ENCODE measurements at places on chromosomes 6 and 20. TPM values are rescaled to one million over a fixed set of nuclear protein-coding genes. Genes with fewer than 3 reads are reported as not detected.

DNA sequence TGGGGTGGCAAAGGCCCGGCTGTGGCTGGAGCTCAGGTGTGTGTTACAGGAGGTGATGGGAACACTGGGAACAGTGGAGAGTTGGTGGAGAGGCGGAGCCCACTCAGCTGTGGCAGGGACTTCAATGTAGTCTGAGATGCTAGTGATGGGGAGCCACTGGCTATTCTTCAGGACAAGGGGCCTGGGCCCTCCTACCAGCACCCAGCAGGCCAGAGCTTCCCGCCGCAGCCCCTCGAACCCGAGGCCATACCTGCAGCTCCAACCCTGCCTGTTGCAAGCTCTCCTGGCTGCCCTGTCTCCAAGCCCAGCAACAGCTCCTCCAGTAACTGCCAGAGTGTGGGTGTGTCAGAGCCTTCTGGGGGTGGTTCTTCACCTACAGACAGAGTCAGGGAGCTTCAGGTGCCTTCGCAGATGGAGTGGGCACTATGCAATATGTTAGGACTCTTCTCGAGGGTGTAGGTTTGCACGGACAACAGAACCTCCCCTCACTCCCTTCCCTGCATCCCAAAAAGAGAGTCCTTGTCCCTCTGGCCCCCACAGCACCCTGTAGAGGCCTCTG, 146.2 kb upstream of the MLN start:
- no peak overlapping the region for H3K27ac ChIP-seq
- DNase-seq = no peak
- H3K4me1 ChIP-seq = peaks cover 21% of the 10 kb centered on the region

DNA sequence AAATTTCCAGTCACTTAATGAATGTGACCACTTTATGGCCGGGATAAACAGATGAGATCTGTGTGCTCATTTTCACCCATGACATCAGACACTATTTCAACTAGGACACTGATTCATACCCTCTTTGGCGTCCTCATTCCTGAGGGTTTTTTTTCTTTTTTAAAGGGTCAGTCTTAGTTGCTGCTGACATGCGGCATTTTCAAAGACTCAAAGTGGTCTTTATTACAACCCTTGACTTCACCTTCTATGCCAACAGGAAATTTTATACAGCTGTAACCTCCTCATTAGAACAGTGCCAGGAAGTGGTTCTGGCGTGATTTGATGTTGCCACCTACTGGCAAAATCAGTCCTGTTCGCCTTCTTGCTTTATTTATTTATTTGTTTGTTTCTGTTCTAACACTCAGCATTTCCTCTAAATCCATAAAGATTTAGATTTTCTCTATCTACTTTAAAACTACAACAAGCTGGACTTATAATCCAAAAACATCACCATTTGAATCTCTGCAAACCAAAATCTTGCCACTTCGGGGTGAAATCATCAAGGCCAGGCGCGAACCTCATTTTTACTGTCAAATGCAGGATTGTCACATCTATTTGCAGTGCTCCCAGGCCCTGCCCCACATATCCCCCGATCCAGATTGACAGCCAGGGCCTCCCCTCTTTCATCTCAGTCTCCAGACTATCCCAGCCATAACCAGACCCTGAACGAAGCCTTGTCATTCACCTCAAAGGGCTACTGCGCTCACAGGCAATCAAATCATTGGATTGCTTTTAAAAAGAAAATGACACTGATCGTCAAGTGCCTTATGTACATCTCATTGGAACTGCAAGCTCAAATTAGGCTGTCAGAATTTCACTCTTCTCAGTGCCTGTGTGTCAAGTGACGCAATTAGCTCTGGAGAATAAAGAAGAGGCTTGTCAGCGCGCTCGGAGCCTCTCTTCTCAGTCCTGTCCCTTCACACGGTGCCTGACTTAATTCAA, 77.5 kb downstream of the C6orf118 start:
- peaks cover 9% of the 10 kb centered on the region for H3K4me1 ChIP-seq
- H3K36me3 ChIP-seq = no peaks in the 10 kb centered on the region
- H3K4me3 ChIP-seq = no peak overlapping the region
- H3K27ac ChIP-seq = no peak overlapping the region

DNA sequence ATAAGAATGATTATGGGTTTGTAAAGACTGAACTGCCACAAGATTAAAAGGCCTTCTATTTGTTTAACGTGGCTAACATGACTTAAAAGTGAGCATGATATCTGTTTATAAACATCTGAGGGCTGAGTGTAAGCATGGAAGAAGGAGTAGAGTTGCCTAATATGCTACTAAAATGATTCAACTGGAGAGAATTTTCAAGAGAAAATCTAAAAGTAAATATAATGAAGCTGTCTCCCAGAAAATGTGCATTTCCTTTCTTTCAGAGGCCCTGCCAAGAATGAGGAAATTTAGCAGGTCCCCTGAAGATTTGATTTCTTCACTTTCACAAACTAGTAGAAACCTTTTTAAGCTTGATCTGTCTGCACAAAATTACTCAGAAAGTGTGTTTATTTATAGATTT, 4.2 kb upstream of the EYA4 start:
- peaks cover 11% of the 10 kb centered on the region for H3K4me1 ChIP-seq
- H3K27ac ChIP-seq = no peak overlapping the region
- no peaks in the 10 kb centered on the region for H3K36me3 ChIP-seq
- peaks cover 35% of the 10 kb centered on the region for H3K27me3 ChIP-seq
- no peak for DNase-seq

The CRIP3 gene
- total RNA-seq = 1.1 TPM

DNA sequence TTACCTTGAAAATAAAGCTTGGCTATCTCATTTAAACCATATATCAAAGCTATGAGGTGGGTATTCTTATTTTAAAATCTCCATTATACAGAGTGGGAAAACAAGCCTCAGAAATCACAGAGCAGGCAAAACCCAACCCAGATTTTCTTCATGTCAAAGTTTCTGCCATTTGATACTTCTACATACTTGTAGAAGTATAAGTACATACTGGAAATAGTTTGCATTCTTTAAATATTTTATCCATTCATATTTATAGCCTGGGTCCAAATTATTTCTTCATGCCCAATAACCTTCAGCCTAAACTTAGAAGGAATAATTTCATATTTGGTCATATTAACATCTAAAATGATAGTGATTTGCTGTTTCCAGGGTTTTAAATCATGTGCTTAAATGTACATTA, 61.8 kb downstream of the MLIP start:
- H3K36me3 ChIP-seq = no peaks in the 10 kb centered on the region
- no peak overlapping the region for H3K4me3 ChIP-seq
- H3K4me1 ChIP-seq = no peaks in the 10 kb centered on the region
- H3K27ac ChIP-seq = no peak overlapping the region
- H3K27me3 ChIP-seq = no peaks in the 10 kb centered on the region

GRCh38 chr6:31712296-31712695, 2.9 kb upstream of the LY6G6D start:
- H3K36me3 ChIP-seq = no peaks in the 10 kb centered on the region
- H3K4me1 ChIP-seq = peaks cover 28% of the 10 kb centered on the region
- H3K27me3 ChIP-seq = no peaks in the 10 kb centered on the region
- DNase-seq = no peak
- no peak overlapping the region for H3K4me3 ChIP-seq

The CAP2 gene
- 9.3 TPM for total RNA-seq

DNA sequence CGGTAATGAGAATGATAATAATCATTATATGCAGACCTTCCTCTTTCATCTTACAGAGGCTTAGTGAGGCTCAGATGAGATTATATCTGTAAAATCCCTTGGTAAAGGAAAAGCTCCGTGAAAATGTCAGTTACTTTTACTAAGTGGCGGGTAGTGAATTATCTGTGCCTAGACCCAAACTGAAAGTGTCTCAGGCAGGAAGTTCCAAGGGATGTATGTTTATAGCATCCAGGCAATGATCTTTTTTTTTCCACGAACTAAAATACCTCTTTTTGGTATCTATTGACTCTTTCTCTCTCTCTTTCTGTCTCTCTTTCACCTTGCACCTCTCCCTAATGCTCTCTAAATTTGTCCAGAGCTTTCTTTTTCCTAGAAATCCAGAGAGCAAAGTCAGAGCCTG, 5.0 kb downstream of the TCF21 start:
- DNase-seq = no peak
- H3K27me3 ChIP-seq = peaks cover 99% of the 10 kb centered on the region
- H3K4me3 ChIP-seq = no peak overlapping the region
- no peak overlapping the region for H3K27ac ChIP-seq

GRCh38 chr6:156729248-156729647, 47.9 kb upstream of the ARID1B start:
- H3K27ac ChIP-seq = no peak overlapping the region
- H3K36me3 ChIP-seq = no peaks in the 10 kb centered on the region

The GHRH gene
- total RNA-seq = 3.9 TPM

The ARMC2 gene
- 6.7 TPM for total RNA-seq

GRCh38 chr6:107620732-107621131, 130.8 kb downstream of the SOBP start:
- no peak for DNase-seq
- H3K4me3 ChIP-seq = no peak overlapping the region
- peaks cover 33% of the 10 kb centered on the region for H3K4me1 ChIP-seq

- no peak overlapping the region for H3K4me3 ChIP-seq
- peaks cover 1% of the 10 kb centered on the region for H3K27me3 ChIP-seq
- H3K4me1 ChIP-seq = no peaks in the 10 kb centered on the region
Measured at GRCh38 chr6:52016915-52017748, 70.3 kb downstream of the PKHD1 start.

The SIGLEC1 gene
- total RNA-seq = not detected

- H3K36me3 ChIP-seq = peaks cover 38% of the 10 kb centered on the region
- DNase-seq = no peak
- no peaks in the 10 kb centered on the region for H3K27me3 ChIP-seq
- peaks cover 20% of the 10 kb centered on the region for H3K4me1 ChIP-seq
- H3K27ac ChIP-seq = no peak overlapping the region
- no peak overlapping the region for H3K4me3 ChIP-seq
Measured at GRCh38 chr6:108570517-108570916, 9.8 kb downstream of the FOXO3 start.

- H3K4me1 ChIP-seq = peaks cover 44% of the 10 kb centered on the region
- H3K27me3 ChIP-seq = no peaks in the 10 kb centered on the region
- no peak overlapping the region for H3K4me3 ChIP-seq
- DNase-seq = no peak
- no peak overlapping the region for H3K27ac ChIP-seq
- H3K36me3 ChIP-seq = peaks cover 5% of the 10 kb centered on the region
Measured at GRCh38 chr6:156919370-156919769, 142.2 kb downstream of the ARID1B start.

- no peaks in the 10 kb centered on the region for H3K27me3 ChIP-seq
- no peak overlapping the region for H3K27ac ChIP-seq
- H3K4me3 ChIP-seq = no peak overlapping the region
- no peak for DNase-seq
Measured at GRCh38 chr6:152404936-152405595, 232.1 kb downstream of the SYNE1 start.

The ZSCAN16 gene
- total RNA-seq = 12.1 TPM

GRCh38 chr20:4038047-4038459, 22.7 kb upstream of the RNF24 start:
- no peak for DNase-seq
- H3K4me3 ChIP-seq = no peak overlapping the region
- no peaks in the 10 kb centered on the region for H3K36me3 ChIP-seq
- peaks cover 11% of the 10 kb centered on the region for H3K27me3 ChIP-seq

The ULBP1 gene
- total RNA-seq = 8.2 TPM

The BPIFB4 gene
- not detected for total RNA-seq

DNA sequence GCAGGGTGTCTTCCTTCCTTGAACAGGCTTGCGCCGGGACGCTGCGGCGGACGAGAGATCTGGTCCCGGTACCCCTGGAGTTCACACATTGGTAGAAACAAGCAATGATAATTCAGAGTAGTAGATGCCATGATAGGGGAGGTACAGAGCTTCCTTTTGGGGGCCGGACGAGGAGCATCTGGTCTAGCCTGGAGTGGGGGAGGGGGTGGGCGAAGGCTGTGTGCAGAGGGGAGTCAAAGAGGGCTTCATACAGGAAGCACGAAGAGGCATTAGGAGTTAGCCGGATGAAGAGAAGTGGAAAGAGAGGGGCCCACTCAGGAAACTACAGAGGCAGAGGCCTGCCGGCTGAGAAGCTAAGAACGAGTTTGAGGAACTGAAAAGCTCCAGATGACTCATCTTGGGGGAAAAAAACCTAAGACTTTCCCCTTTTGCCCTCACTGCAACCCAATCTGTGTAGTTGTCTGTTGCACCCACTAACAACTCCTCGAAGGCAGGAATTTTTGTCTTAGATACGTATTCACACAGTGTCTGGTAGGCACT, 611 bp downstream of the CNPY3 start:
- no peak for DNase-seq
- H3K27ac ChIP-seq = peak overlapping the region; percentile 99
- H3K4me1 ChIP-seq = peaks cover 23% of the 10 kb centered on the region
- H3K27me3 ChIP-seq = no peaks in the 10 kb centered on the region
- H3K4me3 ChIP-seq = peak overlapping the region; percentile 99

GRCh38 chr20:6595704-6596103, 171.8 kb upstream of the BMP2 start:
- peak overlapping the region; percentile 5 for H3K27ac ChIP-seq
- no peaks in the 10 kb centered on the region for H3K36me3 ChIP-seq
- H3K4me3 ChIP-seq = peak overlapping the region; percentile 1
- no peak for DNase-seq
- H3K27me3 ChIP-seq = peaks cover 39% of the 10 kb centered on the region

The SALL4 gene
- total RNA-seq = 12.6 TPM

The EPB41L1 gene
- total RNA-seq = 68.1 TPM

DNA sequence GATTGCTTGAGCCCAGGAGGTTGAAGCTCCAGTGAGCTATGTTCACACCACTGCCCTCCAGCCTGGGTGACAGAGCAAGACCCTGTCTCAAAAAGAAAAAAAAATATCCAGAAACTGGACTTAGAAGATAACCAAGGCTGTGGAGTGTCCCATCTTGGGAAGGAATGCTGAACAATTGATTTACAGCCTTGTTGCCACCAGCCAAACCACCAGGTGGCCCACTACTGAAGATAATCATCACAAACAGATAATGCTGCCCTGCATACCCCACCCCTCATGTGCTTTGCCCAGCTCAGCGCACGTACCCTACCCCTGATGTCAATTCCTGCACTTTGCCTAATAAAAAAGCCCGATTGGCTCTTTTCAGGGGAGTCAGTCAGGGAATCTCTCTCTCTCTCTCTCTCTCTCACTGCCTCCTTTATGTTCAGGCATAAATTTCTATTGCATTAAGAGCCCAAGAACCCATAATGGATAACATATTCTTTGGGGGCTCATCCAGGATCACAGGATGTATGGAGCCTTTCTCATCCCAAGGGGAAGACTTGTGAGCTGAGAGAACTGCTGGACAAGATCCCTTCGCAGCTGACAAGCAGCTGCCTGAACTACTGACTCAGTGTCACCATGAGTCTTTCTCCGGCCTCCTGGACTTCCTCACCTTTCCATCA, 166.4 kb downstream of the CD24 start:
- no peak for DNase-seq
- peaks cover 7% of the 10 kb centered on the region for H3K36me3 ChIP-seq
- no peak overlapping the region for H3K27ac ChIP-seq
- H3K4me3 ChIP-seq = no peak overlapping the region

- no peak overlapping the region for H3K4me3 ChIP-seq
- H3K36me3 ChIP-seq = no peaks in the 10 kb centered on the region
Measured at GRCh38 chr6:159093609-159094443, 49.0 kb upstream of the TAGAP start.

The CLIC5 gene
- 75.8 TPM for total RNA-seq

Measured in type B pancreatic cell (in vitro differentiated cells).